ENCODE measurements at places on chromosomes 3 and 15.

- no peaks in the 10 kb centered on the region for H3K36me3 ChIP-seq
- no peaks in the 10 kb centered on the region for H3K4me1 ChIP-seq
- H3K4me3 ChIP-seq: no peak overlapping the region
- DNase-seq: no peak
- H3K27me3 ChIP-seq: no peaks in the 10 kb centered on the region
Observed at GRCh38 chr3:138257986-138258385, 70.9 kb downstream of the ARMC8 start.

DNA sequence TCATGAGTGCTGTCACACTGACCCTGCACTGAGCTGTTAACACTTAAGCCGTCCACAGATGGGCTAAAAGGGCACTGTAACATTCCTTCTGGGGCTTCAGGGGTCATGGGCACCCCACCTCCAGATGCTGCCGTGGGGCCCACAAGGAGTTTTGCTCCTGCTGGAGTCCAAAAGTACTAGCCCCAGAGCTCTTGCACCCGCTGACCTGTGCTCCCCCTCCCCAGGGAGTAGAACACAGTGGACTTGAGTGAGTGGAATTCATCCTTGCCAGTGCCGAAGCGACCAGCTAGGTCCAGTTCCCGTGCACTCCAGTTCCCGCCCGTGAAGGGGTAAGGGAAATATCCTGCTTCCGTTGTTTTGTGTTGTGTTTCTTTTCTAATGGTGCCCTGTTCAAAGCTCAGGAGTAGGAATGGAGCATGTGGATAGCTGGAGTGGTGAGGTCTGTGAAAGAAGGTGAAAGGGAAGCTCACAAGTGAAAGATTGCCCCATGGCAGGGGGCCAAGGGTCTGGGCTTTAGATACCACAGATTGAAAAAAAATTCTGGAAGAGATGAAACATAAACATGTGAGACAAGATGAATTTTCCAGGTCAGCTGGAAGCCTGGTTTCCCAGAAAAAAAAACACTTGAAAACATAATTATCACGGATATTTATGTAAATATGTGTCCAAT lies 36.6 kb downstream of the SLCO2A1 start:
- H3K27me3 ChIP-seq: peaks cover 44% of the 10 kb centered on the region
- no peaks in the 10 kb centered on the region for H3K36me3 ChIP-seq
- H3K4me3 ChIP-seq: peak overlapping the region; percentile 13
- H3K27ac ChIP-seq: no peak overlapping the region
- DNase-seq: no peak

- DNase-seq: no peak
- no peak overlapping the region for H3K27ac ChIP-seq
- H3K4me3 ChIP-seq: no peak overlapping the region
- H3K4me1 ChIP-seq: no peaks in the 10 kb centered on the region
Observed at GRCh38 chr3:26191556-26191955, 401.7 kb downstream of the OXSM start.

DNA sequence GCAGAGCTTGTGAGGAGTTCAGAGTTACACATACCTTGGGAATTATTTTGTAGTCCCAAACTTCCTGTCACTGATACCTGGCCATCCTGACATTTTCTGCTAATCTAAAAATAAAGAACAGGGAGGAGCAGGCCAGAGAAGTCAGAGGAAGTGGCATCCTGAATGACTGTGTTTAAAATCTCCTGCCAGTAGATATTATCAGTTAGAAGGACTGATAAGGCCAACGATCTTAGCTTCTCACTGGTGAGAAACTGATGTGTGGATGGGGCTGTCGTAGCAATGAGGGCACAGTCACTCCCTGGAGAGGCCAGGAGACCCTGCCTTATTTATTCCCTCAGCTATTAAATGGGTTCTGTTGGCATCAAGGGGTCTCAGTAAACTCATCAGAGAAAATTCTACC lies 115.1 kb downstream of the DGKG start:
- no peaks in the 10 kb centered on the region for H3K27me3 ChIP-seq
- H3K4me3 ChIP-seq: no peak overlapping the region
- no peak overlapping the region for H3K27ac ChIP-seq
- no peaks in the 10 kb centered on the region for H3K4me1 ChIP-seq
- H3K36me3 ChIP-seq: no peaks in the 10 kb centered on the region
- no peak for DNase-seq

GRCh38 chr15:52220251-52220650 lies 29.1 kb upstream of the GNB5 start:
- peaks cover 54% of the 10 kb centered on the region for H3K36me3 ChIP-seq
- DNase-seq: no peak
- H3K4me3 ChIP-seq: no peak overlapping the region
- peaks cover 2% of the 10 kb centered on the region for H3K4me1 ChIP-seq

DNA sequence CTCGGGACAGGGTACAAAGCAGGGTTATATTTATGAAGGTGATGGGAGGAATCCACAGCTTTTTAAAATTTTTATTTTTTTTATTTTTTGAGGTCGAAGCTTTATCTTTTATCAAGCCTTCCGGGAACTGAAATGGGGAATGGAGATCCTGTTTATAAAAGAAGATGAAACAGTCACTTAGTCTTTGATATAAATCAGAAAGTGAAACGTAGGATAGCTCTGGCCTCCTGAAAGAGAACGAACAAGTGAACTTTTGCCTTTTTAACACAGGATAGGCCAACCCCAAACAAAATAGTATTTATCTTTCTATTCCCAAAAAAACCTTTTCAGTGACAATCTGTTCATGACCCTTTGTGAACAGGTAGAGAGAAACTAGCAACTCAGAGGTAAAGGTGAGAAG lies 634.0 kb upstream of the LMCD1 start:
- no peaks in the 10 kb centered on the region for H3K4me1 ChIP-seq
- H3K4me3 ChIP-seq: no peak overlapping the region
- no peak for DNase-seq
- no peak overlapping the region for H3K27ac ChIP-seq
- no peaks in the 10 kb centered on the region for H3K36me3 ChIP-seq

- peaks cover 31% of the 10 kb centered on the region for H3K4me1 ChIP-seq
- no peak for DNase-seq
- H3K36me3 ChIP-seq: peaks cover 36% of the 10 kb centered on the region
- H3K27me3 ChIP-seq: no peaks in the 10 kb centered on the region
- peak overlapping the region; percentile 100 for H3K4me3 ChIP-seq
Observed at GRCh38 chr3:32817257-32817557, 590 bp upstream of the TRIM71 start.

DNA sequence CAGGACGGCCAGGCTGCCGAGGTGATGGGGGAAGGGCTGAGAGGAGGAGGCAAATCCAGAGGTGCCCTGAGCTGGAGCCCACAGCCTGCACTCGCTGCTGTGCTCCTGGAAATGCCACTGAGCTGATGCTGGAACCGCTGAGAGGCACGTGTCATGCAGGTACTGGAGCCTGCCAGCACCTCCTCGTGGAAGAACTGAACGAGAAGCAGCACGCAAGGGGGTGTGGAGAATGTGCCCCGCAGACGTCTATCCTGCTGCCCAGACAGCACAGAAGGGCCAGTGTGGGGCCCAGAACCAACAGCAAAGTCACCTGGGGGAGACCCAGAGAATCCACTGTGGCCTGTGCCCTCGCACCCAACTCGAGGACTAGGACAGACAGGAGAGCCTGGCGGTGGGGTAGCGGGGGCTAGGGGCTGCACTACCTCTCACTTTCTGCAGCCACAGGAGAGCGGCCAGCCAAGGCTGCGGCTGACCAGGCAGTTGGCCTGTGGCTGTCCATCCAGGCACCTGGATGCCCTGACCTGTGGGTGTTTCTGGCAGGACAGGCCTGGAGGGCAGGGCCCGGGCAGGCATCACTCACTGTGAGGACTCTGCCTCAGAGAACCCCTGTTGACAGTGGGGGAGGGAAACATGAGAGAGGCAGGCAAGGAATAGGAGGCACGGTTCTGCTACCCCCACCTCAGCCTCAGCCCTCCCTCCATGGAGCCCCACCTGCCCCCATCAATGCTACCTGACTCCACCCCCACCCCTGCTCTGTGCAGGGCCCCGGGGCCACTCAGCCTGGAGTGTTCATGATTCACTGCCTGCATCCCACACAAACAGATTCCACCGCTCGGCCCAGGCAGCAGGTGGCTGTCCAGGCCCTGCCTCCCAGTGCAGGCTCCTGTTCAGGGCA lies 213.1 kb downstream of the TBC1D2B start:
- no peak overlapping the region for H3K4me3 ChIP-seq
- H3K27ac ChIP-seq: no peak overlapping the region
- DNase-seq: no peak
- H3K36me3 ChIP-seq: no peaks in the 10 kb centered on the region
- peaks cover 5% of the 10 kb centered on the region for H3K4me1 ChIP-seq

- no peak overlapping the region for H3K27ac ChIP-seq
- no peak for DNase-seq
- H3K4me3 ChIP-seq: no peak overlapping the region
- H3K4me1 ChIP-seq: peaks cover 7% of the 10 kb centered on the region
- no peaks in the 10 kb centered on the region for H3K36me3 ChIP-seq
Observed at GRCh38 chr3:51944451-51945021, 2.4 kb downstream of the PARP3 start.

GRCh38 chr3:4681301-4681700 lies 188.2 kb downstream of the ITPR1 start:
- H3K4me3 ChIP-seq: no peak overlapping the region
- no peak overlapping the region for H3K27ac ChIP-seq
- no peaks in the 10 kb centered on the region for H3K4me1 ChIP-seq
- DNase-seq: no peak

GRCh38 chr3:14757153-14757700 lies 61.5 kb upstream of the FGD5 start:
- no peak for DNase-seq
- H3K27ac ChIP-seq: no peak overlapping the region
- H3K4me3 ChIP-seq: no peak overlapping the region
- H3K36me3 ChIP-seq: no peaks in the 10 kb centered on the region

- DNase-seq: no peak
- no peaks in the 10 kb centered on the region for H3K4me1 ChIP-seq
- H3K4me3 ChIP-seq: no peak overlapping the region
- no peaks in the 10 kb centered on the region for H3K36me3 ChIP-seq
- peaks cover 2% of the 10 kb centered on the region for H3K27me3 ChIP-seq
- H3K27ac ChIP-seq: no peak overlapping the region
Observed at GRCh38 chr15:39792025-39792843, 9.6 kb upstream of the FSIP1 start.

DNA sequence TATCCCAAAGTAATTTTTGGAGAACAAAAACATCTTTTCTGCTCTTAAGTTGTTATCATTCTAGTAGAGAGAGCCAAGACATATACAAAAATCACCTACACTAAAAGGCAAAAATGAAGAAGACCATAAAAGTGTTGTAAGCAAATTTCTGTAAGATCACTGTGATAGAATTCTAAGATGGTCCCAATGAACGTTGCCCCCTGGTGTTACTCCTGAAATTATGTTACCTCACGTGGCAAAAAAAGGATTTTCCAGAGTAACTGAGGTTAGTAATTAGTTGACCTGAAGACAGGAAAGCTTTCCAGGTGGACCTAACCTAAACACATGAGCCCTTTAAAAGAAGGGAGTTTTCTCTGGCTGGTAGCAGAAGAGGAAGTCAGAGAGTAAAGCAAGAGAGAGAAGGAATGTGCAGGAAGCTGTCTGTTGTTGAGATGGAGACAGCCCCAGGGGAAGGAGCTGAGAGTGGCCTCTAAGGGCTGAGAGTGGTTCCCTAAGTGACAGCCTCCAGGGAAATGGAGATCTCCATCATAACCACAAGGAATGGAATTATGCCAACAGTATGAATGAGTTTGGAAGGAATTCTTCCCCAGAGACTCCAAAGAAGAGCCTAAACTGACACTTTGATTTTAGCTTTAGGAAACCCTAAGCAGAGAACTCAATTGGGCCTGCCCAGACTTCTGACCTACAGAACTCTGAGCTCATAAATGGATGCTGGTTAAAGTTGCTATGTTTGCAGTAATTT lies 205.9 kb downstream of the CD47 start:
- H3K4me1 ChIP-seq: no peaks in the 10 kb centered on the region
- no peaks in the 10 kb centered on the region for H3K36me3 ChIP-seq
- no peak for DNase-seq
- no peak overlapping the region for H3K4me3 ChIP-seq
- no peak overlapping the region for H3K27ac ChIP-seq

DNA sequence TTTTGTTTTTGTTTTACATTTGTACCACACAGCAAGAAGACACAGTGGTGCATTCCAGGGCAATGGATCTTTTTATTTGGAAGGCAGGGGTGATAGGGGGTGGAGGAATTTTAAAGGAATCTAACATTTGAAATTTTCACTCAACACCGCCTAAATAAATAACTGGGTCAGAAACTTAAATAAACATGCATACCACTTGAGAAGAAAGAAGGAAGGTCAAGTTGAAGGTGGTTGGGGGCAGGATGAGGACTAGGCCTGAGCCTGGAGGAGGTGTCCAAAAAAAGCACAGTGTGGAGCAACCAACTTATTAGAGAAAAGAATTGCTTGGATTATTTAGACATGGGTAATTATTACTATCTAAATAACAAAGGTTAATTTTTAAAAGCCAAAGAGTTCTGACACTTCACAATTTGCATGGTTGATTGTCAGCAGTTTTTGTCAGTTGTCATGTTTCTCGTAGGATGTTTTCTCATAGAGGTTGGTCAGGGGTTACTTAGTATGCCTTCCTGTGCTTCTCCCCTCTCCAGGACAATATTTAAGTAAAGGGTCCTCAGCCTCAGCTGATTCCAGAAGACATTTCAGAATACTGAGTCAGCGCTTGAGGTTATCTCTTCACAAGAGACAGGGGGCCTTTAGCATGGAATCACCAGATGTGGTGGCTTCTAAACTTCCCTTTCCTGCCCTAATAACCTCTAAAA lies 173.7 kb upstream of the SLC2A2 start:
- no peaks in the 10 kb centered on the region for H3K27me3 ChIP-seq
- no peaks in the 10 kb centered on the region for H3K36me3 ChIP-seq
- DNase-seq: no peak
- H3K27ac ChIP-seq: no peak overlapping the region
- H3K4me3 ChIP-seq: no peak overlapping the region
- H3K4me1 ChIP-seq: no peaks in the 10 kb centered on the region

- peaks cover 12% of the 10 kb centered on the region for H3K4me1 ChIP-seq
- H3K27me3 ChIP-seq: no peaks in the 10 kb centered on the region
- peaks cover 66% of the 10 kb centered on the region for H3K36me3 ChIP-seq
Observed at GRCh38 chr3:10286596-10287295, 6.0 kb downstream of the GHRL start.

GRCh38 chr3:71046791-71047190 lies 536.7 kb downstream of the FOXP1 start:
- no peaks in the 10 kb centered on the region for H3K36me3 ChIP-seq
- H3K4me3 ChIP-seq: no peak overlapping the region
- H3K27ac ChIP-seq: no peak overlapping the region
- H3K4me1 ChIP-seq: peaks cover 49% of the 10 kb centered on the region

DNA sequence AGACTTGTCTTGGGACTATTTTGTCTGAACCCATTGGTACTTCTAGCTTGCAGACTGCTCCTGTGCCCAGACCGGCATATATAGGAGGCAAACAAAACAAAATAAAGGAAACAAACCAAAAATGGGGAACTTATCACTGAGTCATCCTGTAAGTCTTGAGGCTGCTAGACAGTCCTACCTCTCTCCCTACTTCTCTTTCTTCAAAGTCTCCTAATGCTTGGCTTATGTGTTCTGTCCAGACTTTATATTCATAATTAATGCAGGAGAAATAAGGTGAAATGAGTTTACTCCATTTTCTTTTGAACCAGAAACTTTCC lies 266.2 kb downstream of the ZNF385D start:
- H3K4me1 ChIP-seq: no peaks in the 10 kb centered on the region
- no peaks in the 10 kb centered on the region for H3K27me3 ChIP-seq
- no peak overlapping the region for H3K27ac ChIP-seq

GRCh38 chr3:172213904-172214303 lies 174.5 kb downstream of the FNDC3B start:
- DNase-seq: no peak
- peaks cover 10% of the 10 kb centered on the region for H3K36me3 ChIP-seq
- no peak overlapping the region for H3K27ac ChIP-seq
- H3K4me1 ChIP-seq: peaks cover 7% of the 10 kb centered on the region
- no peaks in the 10 kb centered on the region for H3K27me3 ChIP-seq
- no peak overlapping the region for H3K4me3 ChIP-seq

GRCh38 chr3:10195366-10196089 lies 30.8 kb downstream of the IRAK2 start:
- no peaks in the 10 kb centered on the region for H3K27me3 ChIP-seq
- no peak overlapping the region for H3K27ac ChIP-seq
- peaks cover 20% of the 10 kb centered on the region for H3K4me1 ChIP-seq
- no peak overlapping the region for H3K4me3 ChIP-seq
- H3K36me3 ChIP-seq: no peaks in the 10 kb centered on the region

Data from neuronal stem cell (in vitro differentiated cells).